Right forelimb (tissue), 1 donor: ENCODE measurements at places on chromosomes 12 and 14.

GRCh38 chr14:24394275-24394674, 4.5 kb upstream of the NYNRIN start:
- no peak for DNase-seq

GRCh38 chr12:131894313-131894860, at the start of gene ULK1:
TSS of gene ULK1 (plus strand) at chr12:131894622. CDS start at chr12:131895002, 380 bp downstream.
- peak; percentile 93 for DNase-seq

DNA sequence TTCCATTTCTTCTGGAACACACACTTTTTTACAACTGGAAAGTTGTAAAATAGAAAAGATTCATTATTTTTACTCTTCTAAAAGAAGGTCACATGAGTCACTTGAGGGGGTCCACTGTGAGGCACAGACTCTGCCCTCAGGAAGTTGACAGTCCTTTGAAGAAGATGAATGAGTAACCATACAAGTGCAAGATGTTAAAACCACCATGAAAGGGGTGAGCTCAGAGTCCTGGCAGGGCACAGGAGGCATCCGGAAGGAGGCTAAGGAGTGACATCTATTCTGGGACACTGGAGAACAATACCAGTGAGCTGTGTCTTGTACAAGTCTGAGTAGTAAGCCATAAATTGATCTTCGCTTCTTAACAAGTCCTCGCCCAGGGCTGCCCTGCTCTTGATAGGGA, 126.0 kb upstream of the FRMD6 start:
- no peak for DNase-seq

- no peak for DNase-seq
Measured at GRCh38 chr12:57989838-57990237, 48.5 kb downstream of the ATP23 start.

DNA sequence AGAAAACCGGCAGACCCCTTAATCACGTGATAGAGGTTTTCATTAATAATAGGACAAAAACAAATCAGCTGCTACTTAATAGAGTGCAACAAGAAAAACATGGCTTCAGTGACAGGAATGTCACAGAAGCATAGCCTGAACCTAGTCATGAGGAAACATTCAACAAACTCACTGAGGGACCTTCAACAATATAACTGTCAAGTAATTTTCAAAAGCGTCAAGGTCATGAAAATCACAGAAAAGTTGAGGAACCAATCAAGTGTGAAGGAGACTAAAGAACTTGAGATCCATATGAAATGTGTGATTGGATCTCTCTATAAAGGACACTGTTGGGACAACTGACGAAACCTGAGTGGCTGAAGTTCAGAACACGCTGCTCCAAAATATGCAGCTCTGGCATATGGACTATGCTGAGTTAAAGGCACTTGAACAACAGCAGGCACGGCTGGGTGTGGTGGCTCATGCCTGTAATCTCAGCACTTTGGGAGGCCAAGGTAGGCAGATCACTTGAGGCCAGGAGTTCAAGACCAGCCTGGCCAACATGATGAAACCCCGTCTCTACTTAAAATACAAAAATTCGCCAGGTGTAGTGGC, 16.3 kb downstream of the NDUFA12 start:
- no peak for DNase-seq

DNA sequence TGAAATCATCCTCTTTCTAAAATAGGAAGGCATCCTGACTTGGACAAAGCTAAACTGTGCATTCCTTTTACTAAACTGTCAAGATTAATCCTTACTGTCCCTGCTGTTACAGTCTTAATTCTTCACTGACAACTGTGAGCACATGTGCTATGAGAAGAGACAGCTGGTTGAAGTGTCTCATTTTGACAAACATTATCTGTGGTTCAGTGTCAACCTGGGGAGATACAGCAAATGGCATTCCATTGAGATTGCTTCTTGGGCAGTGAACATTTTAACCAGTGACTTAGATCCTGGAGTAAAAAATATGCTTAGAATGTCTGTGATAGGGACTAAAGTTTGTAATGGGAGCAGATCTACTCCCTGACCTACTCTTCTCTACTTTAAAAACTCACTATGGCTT, 552.6 kb upstream of the ATP2B1 start:
- no peak for DNase-seq

GRCh38 chr12:89765959-89766824, 57.6 kb upstream of the ATP2B1 start:
- DNase-seq: no peak

GRCh38 chr14:24597403-24597802, 12.1 kb downstream of the GZMH start:
- DNase-seq: no peak

DNA sequence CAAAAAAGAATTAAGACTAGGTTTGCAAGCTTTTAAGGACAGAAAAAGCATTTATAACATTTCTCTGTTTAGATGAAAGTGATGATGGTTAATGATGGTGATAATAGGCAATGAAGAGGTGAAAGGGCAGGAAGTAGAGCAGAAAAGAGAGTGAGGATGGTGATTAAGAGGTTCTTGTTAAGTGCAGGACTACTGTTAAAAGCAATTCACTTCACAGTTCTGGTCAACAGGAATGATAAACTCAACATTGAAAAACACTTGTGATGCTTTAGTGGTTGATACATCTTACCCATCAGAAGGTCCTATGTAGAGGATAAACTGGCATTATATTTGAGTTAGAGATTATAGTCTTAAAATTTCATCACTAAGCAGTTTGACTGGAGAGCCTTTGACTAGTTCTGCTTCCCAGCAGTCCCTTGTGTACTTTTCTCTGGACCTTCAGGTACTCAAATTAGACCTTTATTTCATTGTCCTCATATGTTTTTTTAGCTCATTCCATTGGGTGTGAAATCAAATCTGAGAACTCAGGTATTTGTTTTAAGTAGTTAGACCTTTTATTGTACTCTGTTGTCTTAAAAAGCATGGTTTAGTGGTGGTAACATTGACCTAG, 10.9 kb downstream of the RAP1B start:
- DNase-seq: no peak

DNA sequence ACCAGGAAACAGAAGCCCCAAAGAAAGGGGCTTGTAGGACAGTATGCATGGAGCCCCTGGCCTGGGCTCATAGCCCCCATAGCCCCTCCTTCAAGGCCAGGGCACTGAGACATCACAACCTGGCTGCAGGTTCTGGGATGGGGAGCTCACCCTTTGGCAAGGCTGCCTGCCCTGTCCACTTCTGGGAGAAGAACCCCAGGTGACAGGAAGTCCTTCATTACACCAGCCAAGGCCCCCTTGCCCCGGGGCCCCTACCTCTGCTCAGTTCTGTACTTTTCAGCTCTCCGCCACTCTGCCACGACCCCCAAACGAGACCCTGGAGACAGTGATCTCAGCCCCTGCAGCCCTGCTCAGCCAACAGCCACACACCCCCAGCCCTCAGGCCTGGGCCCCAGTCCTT, 223.2 kb upstream of the RTL1 start:
- peak; percentile 52 for DNase-seq
